HepG2 (cell line): ENCODE measurements at places on chromosomes 2 and 18. TPM values are rescaled to one million over a fixed set of nuclear protein-coding genes. Genes with fewer than 3 reads are reported as not detected.

Gene SERPINB10
- not detected in 2 replicates for polyA plus RNA-seq

Gene CAPN13
- polyA plus RNA-seq = not detected in 2 replicates

Gene COL4A3
- not detected in 2 replicates for polyA plus RNA-seq

Gene KCNG2
- polyA plus RNA-seq = not detected in 2 replicates

Gene RNU2-63P
- not detected in 2 replicates for polyA plus RNA-seq

Gene MFSD2B
- 0.07 and 0.21 TPM in 2 replicates for polyA plus RNA-seq

Gene PRKAG3
- polyA plus RNA-seq = not detected in 2 replicates

Gene COLEC12
- polyA plus RNA-seq = 0.11 and 0.21 TPM in 2 replicates

Gene DSC3
- polyA plus RNA-seq = 0.05 and 0.07 TPM in 2 replicates

Gene SH2D6
- 0.18 and 0.26 TPM in 2 replicates for polyA plus RNA-seq

Gene TDRD15
- 0.07 and 0.12 TPM in 2 replicates for polyA plus RNA-seq

Gene STEAP3
- polyA plus RNA-seq = 7.3 and 10.2 TPM in 2 replicates

Gene ITGB6
- polyA plus RNA-seq = not detected in 2 replicates

Gene LONRF2
- 0.01 TPM in 1 of 2 replicates, not detected in the other for polyA plus RNA-seq

Gene ASAP2
- polyA plus RNA-seq = 15.5 and 22.3 TPM in 2 replicates

Gene EXOC6B
- 9.1 and 10.0 TPM in 2 replicates for polyA plus RNA-seq

Gene TMEM185B
- polyA plus RNA-seq = 5.6 and 5.7 TPM in 2 replicates

Gene COL3A1
- 0.01 TPM in 1 of 2 replicates, not detected in the other for polyA plus RNA-seq

Gene COLEC11
- 1.5 and 2.6 TPM in 2 replicates for polyA plus RNA-seq

Gene ANKRD23
- polyA plus RNA-seq = 1.6 and 2.7 TPM in 2 replicates

Gene GCKR
- polyA plus RNA-seq = 48.3 and 74.5 TPM in 2 replicates

Gene MDH1B
- polyA plus RNA-seq = 0.12 and 0.17 TPM in 2 replicates

Gene ABCG8
- 8.1 and 10.0 TPM in 2 replicates for polyA plus RNA-seq

Gene CXCR1
- not detected in 2 replicates for polyA plus RNA-seq

Gene RAB6C
- polyA plus RNA-seq = not detected in 2 replicates

Gene CDH2
- polyA plus RNA-seq = 27.6 and 36.1 TPM in 2 replicates

Gene C2orf78
- polyA plus RNA-seq = not detected in 2 replicates

Gene GALNT14
- not detected in 2 replicates for polyA plus RNA-seq

Gene PLEKHH2
- 3.0 and 3.1 TPM in 2 replicates for polyA plus RNA-seq

Gene POLR1B
- polyA plus RNA-seq = 17.5 and 18.3 TPM in 2 replicates
